ENCODE measurements at places on chromosomes 11 and 22.
A peak's percentile ranks its signal among the peaks of the same experiment; 100 is the strongest.

- no peak for DNase-seq
Observed at GRCh38 chr11:108495326-108495725, 2.9 kb downstream of the POGLUT3 start.

DNA sequence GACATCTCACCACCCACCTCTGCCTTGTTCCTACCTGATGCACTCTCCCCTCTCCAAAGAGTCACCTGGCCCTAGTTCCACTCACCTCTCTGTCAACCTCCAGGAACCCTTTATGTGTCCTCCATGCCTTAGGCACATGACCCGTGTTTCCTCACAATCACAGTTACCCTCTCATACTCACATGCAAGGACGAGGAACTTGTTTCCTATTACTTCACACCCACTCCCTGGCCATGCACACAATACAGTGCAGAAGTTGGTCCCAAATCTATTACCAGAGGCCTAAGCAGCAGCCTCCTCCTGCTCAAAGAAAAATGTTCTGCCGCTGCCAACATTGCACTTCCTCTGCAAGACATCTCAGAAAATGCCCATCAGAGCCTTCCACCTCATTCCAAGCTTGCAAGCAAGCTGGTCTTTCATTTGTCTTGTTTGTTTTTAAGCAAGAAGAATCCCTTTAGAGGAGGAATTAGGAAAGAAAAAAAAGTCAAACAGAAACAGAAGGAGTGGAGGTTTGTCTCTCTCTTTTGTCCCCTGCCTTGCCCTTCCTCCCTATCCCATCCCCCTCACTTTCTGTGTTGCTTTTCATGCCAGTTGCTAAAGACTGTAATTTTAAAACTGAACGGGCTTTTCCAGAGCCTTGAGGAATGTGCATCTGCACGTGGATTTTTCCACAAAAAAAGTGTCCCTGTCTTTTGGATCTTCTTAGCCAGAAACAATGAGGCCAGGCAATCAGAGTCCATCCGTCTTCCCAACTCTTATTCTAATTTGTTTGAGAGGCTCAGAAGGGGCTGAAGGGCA lies 63.4 kb downstream of the KCNJ1 start:
- no peak for DNase-seq

- DNase-seq: no peak
Observed at GRCh38 chr22:20095521-20095920, 15.5 kb downstream of the DGCR8 start.

- peak; percentile 90 for DNase-seq
Observed at GRCh38 chr11:111765984-111766833, at the start of gene PPP2R1B. Gene PPP2R1B, minus strand, starts transcription at chr11:111766389. Its CDS starts 28 bp downstream, at chr11:111766361.

- DNase-seq: no peak
Observed at GRCh38 chr11:61329871-61330270, 3.0 kb downstream of the DDB1 start.
